ENCODE measurements at places on chromosomes 1 and 21.

DNA sequence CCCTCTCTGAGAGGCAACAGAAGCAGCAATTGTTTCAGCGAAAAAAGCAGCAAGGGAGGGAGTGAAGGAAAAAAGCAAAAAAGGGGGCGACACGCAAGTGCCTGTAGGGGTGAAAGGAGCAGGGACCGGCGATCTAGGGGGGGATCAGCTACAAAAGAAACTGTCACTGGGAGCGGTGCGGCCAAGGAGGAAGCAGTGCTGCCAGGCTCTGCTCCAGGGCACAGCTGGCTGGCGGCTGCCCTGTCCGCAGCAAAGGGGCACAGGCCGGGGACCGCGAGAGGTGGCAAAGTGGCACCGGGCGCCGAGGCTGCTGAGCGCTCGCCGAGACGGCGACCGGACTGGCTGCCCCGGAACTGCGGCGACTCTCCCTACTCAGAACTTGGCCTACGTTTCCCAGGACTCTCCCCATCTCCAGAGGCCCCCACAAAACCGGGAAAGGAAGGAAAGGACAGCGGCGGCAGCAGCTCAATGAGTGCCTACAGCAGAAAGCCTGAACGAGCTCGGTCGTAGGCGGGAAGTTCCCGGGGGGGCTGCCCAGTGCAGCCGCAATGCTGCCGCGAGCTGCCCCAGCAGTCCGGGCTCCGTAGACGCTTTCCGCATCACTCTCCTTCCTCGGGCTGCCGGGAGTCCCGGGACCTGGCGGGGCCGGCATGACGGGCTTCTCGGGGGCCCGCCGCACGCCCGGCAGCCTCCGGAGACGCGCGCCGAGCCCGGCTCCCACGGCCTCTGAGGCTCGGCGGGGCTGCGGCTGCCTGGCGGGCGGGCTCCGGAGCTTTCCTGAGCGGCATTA is 1.0 kb upstream of the CDKN2C start:
- DNase-seq, result peak; percentile 66

DNA sequence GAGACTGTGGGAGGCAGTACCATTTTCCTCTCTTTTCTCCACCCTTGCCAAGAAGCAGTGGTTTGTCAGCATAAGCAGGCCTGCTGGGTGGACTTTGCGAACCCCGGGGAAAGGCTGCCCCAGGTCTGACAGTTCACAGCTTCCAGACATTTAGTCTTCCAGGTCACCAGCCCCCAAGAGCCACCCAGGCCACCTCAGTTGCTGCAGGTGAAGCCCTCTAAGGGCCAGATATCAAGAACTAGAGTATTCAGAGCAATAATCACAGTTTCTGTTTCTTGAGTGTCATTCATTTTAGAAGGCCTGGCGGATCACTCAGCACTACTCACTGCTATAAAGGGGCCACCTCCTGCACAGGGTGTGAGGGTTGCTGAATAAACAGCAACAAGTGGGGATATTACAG is 9.5 kb upstream of the ADORA3 start:
- no peak for DNase-seq

DNA sequence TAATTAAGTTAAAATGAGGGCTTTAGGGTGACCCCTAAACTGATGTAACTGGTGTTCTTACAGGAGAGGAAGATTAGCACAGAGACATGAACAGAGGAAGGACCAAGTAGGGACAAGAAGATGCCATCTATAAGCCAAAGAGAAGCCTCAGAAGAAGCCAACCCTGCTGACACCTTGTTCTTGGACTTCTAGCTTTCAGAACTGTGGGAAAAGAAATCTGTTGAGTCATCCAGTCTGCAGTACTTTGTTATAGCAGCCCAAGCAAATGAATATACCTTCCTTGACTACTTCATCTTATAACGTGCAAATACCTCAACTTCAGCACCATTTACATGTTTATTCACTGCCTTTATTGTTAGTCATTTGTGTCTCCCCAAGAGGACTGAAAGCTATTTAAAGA is 3.4 kb downstream of the ZBTB21 start:
- no peak for DNase-seq

GRCh38 chr1:7553042-7553690 is 217.9 kb upstream of the VAMP3 start:
- peak; percentile 23 for DNase-seq

- no peak for DNase-seq
These were observed 477.1 kb downstream of the LMO4 start for GRCh38 chr1:87805666-87806378.

DNA sequence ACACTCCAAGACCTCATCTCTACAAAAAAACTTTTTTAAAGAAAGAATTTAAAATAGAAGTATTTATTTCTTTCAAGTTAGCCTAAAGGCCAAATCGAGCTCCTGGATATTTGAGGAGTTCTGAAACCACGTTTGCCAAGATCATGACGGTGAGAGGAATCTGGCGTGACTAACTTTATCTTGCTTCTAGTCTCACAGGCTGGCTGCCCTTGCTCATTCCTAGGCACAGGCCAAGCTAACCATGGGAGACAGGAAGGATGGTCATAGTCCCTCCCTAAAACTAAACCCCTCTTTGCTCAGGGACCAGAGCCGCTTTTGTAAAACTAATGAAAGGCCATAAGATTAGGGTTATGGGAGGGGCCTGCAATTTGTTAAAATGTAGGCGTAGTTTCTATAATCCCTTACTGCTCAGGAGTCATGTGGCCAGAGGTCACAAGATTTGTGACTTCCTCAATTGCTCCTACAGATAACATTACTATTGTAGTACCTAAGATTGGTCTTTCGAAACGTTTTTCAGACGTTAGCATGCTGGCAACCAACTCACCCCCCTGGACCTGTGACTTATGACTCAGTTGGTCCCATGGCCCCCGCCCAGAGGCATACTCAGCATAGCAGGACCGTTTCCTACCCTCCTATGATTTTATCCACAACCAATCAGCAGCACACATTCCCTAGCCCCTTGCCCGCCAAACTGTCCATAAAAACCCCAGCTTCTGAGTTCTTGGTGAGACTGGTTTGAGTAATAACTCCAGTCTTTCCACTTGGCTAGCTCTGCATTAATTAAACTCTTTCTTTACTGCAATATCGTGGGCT is 425.0 kb downstream of the SMYD3 start:
- DNase-seq, result no peak

GRCh38 chr21:44549525-44550211 is 1.6 kb downstream of the KRTAP10-2 start:
- DNase-seq, result no peak

DNA sequence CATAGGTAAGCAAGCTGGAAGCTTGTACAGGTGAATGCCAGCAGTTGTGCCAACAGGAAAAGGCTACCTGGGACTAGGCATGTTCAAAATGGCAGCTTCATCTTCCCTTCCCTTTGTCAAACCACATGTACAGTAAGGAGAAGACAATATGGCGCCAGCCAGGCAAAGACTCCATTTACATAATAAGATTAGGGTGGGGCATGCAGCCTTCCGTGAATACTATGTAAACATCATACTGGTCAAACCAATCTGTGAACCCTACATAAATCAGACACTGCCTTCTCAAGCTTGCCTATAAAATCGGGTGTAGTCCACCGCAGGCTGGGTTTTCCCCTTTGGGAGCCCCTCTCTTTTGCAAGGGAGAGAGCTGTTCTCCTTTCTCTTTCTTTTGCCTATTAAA is 24.6 kb downstream of the ATF3 start:
- no peak for DNase-seq

GRCh38 chr1:205948039-205948438 is 4.8 kb upstream of the SLC26A9 start:
- DNase-seq, result no peak

GRCh38 chr1:84834419-84835064 is 58.5 kb downstream of the LPAR3 start:
- DNase-seq, result no peak

- no peak for DNase-seq
These were observed 69.8 kb downstream of the PBX1 start for GRCh38 chr1:164628772-164629171.
